ENCODE measurements at places on chromosomes 2 and 18.

DNA sequence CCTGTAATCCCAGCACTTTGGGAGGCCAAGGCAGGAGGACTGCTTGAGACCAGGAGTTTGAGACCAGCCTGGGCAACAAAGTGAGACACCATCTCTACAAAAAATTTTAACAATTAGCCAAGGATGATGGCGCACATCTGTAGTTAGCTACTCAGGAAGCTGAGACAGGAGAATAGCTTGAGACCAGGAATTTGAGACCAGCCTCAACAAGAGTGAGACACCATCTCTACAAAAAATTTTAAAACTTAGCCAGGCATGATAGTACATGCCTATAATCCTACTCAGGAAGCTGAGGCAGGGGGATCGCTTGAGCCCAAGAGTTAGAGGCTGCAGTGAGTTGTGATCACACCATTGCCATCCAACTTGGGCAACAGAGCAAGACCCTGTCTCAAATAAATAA is 7.0 kb downstream of the MEMO1 start:
- no peak for DNase-seq

DNA sequence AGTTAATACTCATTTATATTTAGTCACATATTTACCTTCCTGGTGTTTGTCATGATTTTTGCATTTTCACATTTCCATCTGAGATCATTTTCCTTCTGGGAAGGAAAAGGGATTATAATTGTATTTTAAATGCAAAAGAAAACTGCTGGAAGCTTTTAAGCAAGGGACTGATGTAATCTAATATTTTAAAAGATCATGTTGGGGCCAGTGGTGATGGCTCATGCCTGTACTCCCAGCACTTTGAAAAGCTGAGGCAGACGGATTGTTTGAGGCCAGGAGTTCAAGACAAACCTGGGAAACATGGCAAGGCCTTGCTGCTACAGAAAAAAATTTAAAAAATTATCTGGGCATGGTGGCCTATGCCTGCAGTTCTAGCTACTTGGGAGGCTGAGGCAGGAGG is 149.0 kb downstream of the MIB1 start:
- no peak for DNase-seq

GRCh38 chr2:75018162-75018561 is 59.7 kb downstream of the POLE4 start:
- DNase-seq, result no peak

GRCh38 chr18:10482985-10483949 is 28.8 kb downstream of the APCDD1 start:
- no peak for DNase-seq

DNA sequence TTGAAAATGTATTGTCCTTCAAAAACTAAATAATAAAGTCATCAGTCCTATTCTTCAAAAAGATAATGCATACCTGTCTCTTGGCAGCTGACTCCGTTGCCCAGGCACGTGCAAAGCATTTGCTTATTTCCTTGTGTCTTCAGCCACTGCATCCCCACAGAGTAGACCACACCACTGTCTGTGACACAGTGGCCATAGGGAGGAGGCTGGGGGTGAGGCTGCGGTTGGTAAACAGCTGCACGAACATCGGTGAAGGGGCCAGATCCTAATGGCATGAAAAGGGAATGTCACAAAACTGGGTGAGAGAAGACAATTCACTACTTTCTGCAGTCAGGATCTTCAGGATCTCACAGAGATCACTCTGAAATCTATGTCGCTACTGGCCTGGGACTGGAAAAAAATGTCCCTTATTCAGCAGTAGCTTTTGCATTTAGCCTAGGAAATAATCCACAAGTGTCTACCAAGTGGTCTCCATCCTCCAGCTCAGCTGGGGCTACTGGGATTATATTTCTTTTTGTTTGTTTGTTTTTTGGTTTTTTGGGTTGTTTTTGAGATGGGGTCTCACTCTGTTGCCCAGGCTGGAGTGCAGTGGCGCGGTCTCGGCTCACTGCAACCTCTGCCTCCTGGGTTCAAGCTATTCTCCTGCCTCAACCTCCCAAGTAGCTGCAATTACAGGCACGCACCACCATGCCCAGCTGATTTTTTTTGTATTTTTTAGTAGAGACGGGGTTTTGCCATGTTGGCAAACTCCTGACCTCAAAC is 10.7 kb downstream of the FN1 start:
- no peak for DNase-seq

DNA sequence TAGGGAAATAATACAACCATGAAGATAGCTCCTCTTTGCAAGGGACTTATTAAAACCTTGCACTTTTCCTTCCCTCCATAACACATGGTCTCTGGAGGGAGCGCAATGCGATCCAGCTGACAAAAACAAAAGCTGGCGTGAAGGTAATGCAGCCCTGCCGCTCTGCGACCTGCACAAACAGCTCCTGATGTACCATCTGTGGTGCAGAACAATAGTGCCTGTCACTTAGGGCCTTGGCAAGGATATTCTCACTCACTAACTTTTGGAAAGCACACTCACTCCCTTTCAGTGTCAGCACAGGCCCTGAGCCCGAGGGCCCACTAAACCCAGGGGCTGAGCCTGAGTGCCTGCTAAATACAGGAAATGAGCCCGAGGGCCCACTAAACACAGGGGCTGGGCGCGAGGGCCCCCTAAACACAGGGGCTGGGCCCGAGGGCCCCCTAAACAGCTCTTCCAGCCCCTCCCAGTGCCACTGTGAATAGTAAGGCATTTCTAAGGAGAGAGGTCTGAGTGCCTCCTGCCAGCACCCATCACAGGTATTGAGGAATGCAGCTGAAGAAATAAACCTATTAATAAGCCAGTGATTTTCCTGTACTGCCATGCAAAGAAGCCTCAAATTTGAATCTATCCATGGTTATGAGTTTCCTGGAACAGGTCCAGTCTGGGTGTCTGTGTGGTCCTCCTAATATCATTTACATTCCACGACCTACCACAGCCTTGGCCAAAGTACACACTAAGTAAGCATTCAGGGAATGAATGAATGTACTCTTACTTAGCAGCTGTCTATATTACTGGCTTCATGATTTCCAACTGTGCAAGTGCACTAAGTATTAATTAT is 9.3 kb downstream of the L3MBTL4 start:
- DNase-seq, result no peak

- no peak for DNase-seq
Observed at GRCh38 chr2:43212931-43213330, 13.5 kb downstream of the ZFP36L2 start.

DNA sequence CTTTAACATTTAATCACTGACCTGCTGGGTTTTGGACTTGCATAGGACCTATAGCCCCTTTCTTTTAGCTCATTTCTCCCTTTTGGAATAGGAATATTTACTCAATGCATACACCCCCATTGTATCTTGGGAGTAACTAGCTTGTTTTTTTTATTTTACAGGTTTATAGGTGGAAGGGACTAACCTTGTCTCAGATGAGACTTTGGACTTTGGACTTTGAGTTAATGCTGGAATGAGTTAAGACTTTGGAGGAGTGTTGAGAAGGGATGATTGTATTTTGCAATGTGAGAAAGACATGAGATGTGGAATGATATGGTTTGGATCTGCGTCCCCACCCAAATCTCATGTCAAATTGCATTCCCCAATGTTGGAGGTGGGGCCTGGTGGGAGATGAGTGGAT is 43.2 kb upstream of the SPATS2L start:
- no peak for DNase-seq

- no peak for DNase-seq
Observed at GRCh38 chr18:3830604-3831003, 380.6 kb downstream of the TGIF1 start.

DNA sequence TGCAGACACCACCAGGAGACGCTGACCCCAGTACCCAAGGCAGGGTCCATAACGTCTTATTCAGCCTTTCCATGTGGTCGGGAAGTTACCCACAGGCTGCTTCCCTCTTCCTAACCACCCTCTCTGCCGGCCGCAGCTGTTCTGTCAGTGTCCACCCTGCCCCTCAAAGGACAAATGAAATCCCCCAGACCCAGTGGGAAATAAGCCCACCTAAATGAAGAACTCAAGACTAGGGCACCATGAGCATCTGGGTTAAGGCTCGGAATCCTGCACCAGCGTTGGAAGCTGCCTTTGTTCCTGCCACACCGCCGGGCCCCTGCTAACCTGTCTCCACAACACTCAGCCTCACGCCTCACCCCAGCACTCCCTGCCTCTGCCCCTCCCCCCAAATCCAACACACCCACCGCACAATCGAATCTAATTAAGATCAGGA is 21.7 kb downstream of the BCL11A start:
- no peak for DNase-seq

GRCh38 chr18:37964885-37965571 is 399.4 kb upstream of the CELF4 start:
- no peak for DNase-seq

- DNase-seq, result no peak
Observed at GRCh38 chr2:31069643-31070325, 68.5 kb downstream of the GALNT14 start.

DNA sequence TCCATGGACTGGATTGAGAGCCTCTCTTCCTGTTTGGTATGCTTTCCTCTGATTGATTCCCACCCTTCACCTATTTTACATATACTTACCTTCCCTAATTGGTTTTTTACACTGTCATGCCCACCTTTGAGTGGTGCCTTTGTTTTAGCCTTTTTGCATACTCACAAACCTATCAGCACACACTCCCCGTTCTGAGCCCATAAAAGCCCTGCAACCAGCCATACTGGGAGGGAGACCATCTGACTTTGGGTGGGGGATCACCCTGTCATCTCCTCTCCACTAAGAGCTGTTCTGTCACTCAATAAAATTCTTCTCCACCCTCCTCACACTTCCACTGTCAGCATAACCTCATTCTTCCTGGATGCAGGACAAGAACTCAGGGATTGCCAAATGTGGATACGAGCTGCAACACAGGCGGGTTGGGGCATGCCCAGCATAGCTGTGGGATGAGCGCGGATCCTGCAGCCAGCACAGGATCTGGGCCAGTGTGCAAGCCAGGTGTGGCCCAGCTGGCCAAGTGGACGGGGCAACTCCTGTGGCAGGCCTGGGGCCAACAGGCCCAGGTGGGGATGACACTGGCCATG is 9.4 kb upstream of the MOB1A start:
- DNase-seq, result peak; percentile 33

DNA sequence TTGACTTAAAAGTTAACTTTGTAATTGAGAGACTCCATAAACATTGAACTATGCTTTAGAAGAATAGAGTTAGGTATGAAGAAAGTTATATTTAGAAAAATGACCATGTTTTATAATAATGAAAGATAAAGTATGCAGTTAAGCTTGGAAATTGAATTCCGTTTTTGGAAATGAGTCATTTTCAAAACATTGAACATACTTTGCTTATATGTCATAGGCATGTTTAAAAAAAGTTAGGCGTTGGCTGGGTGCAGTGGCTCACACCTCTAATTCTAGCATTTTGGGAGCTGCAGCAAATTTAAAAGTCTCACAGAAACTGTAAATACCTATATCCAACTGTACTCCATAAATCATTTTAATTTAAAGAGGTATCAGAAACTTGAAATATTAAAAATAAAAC is 607.4 kb downstream of the CBLN2 start:
- DNase-seq, result no peak

DNA sequence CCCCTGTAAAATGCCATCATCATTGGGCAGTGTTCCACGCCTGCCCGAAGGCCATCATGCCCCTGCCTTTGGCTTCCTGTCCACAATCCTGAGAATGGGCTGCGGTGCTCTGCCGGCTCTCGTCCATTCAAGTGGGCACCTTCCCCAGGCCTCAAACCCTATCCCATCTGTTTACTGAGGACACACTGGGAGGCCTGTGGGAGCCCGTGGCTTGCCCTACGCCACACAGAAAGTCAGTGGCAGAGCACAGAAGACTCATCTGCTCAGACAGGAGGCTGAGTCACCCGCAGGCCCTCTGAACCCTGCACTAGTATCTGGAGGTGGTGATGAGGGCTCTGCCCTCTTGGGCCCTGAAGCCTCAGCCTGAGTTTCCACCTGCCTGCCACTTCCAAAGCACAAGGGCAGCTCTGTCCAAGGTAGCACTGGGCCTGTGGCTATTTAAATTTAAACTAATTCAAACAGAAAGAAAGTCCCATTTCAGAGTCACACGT is 19.1 kb upstream of the ANKRD53 start:
- DNase-seq, result no peak

- DNase-seq, result no peak
Observed at GRCh38 chr2:69995511-69995910, 34.1 kb upstream of the ASPRV1 start.

DNA sequence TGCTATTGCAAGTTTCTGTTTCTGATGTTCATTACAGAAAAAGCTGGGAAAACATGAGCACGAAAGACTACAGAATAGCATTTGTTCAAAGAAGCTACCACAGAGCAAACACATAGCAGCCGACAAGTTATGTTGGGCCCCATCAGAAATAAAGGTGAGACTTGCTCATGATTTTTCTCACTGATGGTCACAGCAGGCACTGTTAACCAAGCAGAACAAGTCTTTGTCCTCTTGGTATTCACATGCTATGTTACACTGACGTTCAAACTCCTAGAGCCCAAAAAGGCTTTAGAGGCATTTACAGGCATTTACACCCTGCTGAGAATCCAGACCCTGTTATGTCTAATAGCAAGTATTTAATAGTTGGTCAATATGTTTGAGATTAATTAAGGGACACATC is 235.0 kb upstream of the HNMT start:
- no peak for DNase-seq

- DNase-seq, result no peak
Observed at GRCh38 chr2:64622443-64623241, 31.1 kb downstream of the SERTAD2 start.

GRCh38 chr18:6486764-6487426 is 72.2 kb upstream of the L3MBTL4 start:
- DNase-seq, result no peak
